ENCODE measurements at places on chromosomes 16 and 17.

- DNase-seq, result no peak
Observed at GRCh38 chr16:60363566-60363965, 1629.5 kb upstream of the GOT2 start.

GRCh38 chr17:4740025-4740351 is 260 bp upstream of the CXCL16 start:
- DNase-seq, result no peak

DNA sequence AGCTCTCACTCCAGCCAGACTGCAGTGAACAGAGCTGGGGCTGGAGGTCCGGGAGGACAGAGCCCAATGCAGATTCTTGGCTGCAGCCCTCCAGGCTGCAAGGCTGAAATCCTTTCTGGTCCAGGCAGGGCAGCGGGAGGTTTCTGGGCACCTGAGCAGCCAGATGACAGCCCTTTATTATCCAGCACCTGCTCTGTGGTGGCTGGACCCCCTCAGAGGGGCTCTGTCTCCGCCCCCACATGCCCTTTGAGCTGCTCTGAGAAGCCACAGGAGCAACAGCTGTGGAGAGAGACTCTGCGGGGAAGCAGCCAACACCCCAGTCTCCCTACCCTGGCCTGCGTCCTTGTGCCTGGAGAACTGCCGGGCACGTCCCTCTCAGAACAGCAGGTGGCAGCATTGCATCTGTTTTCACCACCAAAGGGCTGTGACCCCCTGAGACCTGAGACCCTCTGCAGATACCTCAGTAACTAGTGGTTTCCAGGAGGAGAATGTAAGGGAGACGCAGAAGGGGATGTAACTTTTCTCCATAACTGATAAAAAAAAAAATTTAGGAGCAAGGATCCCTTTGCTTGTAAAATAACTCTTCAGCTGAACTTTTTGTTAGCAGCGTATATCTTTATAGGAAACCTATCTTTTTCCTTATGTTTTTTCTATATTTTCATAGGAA is 3.7 kb upstream of the CNP start:
- no peak for DNase-seq

GRCh38 chr17:14334919-14335318 is 34.0 kb downstream of the HS3ST3B1 start:
- DNase-seq, result no peak

GRCh38 chr16:7268182-7268581 is 64.5 kb upstream of the RBFOX1 start:
- peak; percentile 15 for DNase-seq

- no peak for DNase-seq
Observed at GRCh38 chr17:57045868-57046704, 39.0 kb upstream of the AKAP1 start.

- DNase-seq, result no peak
Observed at GRCh38 chr17:81287152-81287551, 8.0 kb downstream of the SLC38A10 start.

GRCh38 chr17:70388326-70388725 is 219.0 kb downstream of the KCNJ2 start:
- no peak for DNase-seq

GRCh38 chr17:32586666-32587065 is 99.9 kb downstream of the CDK5R1 start:
- no peak for DNase-seq

GRCh38 chr17:78789663-78790181 is 7.6 kb upstream of the CYTH1 start:
- DNase-seq, result no peak

- no peak for DNase-seq
Observed at GRCh38 chr17:9472094-9472493, 103.5 kb downstream of the STX8 start.

GRCh38 chr16:84712138-84712671 is 12.4 kb downstream of the USP10 start:
- DNase-seq, result no peak

DNA sequence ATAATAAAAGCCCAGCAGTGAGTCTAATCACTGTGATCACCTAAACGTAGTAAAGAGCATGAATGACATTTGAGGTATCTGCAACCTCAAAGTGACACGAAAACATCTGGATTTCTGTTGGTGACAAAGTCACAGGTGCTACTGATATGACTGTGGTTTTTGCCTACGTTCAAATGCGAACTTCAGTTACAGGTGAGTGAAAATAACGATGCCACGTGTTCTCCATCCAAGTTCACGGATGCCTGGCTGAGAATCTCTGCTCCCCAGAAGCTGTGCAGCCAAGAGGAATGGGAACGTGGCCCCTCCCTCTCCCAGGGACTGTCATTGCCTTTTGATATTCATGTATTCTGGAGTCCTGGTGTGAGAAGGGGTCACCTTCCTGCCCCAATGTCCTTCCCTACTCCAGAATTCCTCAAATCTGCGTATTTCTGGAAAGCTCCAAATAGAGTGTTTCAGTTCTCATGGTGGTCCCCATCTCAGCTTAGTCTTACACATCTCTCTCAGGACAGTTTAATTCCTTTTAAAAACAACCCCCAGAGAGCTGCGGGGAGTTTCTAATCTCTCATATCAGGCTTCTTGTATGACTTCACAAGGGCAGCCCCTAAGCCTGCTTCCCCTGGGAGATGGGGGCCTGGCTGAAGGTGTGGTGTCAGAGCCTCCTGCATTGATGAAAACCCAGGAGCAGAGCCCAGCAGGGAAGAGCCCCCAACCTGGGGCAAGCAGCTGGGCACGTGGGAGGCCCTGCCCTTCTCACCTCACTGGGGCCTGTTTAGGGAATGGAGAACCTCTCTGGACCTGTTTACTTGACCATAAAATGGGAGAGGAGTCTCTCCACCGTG is 25.8 kb downstream of the PIK3R5 start:
- no peak for DNase-seq

- DNase-seq, result no peak
Observed at GRCh38 chr17:28954886-28955285, 3.6 kb upstream of the PHF12 start.

DNA sequence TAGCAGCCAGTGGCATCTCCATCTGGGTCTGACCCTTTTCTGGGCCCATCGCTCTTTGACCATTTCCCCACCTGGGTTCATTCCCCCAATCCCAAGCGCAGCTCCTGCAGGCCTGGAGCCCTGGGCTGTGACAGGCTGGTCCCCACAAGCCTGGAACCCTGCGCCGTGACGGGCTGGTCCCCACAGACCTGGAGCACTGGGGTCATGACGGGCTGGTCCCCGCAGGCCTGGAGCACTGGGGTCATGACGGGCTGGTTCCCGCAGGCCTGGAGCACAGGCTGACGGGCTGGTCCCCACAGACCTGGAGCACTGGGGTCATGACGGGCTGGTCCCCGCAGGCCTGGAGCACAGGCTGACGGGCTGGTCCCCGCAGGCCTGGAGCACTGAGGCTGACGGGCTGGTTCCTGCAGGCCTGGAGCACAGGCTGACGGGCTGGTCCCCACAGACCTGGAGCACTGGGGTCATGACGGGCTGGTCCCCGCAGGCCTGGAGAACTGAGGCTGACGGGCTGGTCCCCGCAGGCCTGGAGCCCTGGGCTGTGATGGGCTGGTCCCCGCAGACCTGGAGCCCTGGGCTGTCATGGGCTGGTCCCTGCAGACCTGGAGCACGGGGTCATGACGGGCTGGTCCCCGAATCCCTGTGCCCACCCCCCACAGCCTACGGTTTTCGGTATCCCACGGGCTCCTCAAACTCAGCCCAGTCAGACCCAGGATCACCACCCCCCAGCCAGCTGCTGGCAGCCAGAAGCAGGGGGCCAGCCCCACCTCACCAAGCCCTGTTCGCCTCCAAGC is 16.6 kb downstream of the TMC6 start:
- no peak for DNase-seq

- no peak for DNase-seq
Observed at GRCh38 chr17:20302246-20302917, 165.0 kb downstream of the LGALS9B start.

- no peak for DNase-seq
Observed at GRCh38 chr16:27740496-27741201, 190.7 kb downstream of the KATNIP start.

DNA sequence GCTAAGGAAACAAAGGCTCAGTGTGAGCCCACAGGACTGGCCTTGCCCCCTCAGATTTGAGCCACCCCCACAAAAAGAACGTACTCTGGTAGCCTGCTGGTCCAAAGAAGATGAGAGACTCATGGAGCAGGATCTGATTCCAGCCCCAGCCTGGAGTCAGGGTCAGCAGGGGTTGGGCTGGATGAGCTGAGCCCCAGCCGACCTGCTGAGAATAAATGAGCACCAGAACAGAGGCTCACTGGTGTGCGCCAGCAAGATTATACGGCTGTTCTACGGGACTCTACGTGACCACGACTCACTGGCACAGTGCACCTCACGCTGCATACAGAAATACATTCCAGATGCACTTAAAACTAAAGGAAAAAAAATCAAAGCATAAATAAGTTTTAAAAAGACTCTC is 186.0 kb upstream of the RPL38 start:
- no peak for DNase-seq

DNA sequence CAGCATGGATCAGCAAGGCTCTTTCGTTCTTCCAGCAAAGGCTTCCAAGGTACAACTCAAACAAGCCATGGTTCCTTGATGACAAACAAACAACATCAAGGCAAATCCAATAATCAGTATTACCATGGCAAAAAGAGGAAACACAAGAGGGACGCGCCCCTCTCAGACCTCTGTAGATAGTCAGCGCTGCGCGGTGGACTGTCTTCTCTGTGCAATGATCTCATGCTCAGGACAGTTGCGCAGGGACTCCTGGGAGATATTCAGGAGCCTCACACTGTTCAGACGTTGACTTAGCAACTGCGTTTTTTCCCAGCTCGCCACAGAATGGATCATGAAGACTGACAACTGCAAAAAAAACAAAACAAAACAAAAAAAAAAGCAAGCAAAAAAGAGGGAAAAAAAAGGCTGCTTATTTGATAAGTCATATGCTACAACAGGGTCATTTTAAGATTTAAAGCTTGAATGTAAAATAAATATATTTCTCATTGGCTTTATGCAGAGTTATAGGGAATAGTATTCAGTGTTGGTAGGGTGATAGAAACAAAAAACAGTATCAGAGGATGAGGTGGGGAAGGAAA is 37.1 kb upstream of the ADCY7 start:
- DNase-seq, result no peak

DNA sequence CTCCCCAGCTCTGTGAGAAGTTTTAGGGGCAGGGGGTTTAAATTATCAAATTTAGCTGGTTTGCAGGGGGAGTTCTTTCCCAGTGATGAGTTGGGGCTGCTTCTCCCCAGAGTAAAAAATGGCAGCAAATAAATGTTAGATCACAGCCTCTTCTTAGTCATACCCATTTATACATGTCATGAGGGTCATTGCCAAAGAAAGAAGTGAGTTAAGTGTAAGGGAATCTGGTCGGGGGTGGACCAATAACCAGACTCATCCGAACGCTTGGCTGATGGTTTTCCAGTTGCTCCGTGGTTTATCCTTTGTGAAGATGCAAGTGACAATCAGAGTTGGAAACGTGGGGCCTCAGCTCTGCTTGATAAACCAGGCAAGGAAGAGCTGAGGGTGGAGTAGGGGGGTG is 87.1 kb downstream of the PLXDC1 start:
- no peak for DNase-seq

- no peak for DNase-seq
Observed at GRCh38 chr16:50888486-50889261, 146.8 kb downstream of the CYLD start.

DNA sequence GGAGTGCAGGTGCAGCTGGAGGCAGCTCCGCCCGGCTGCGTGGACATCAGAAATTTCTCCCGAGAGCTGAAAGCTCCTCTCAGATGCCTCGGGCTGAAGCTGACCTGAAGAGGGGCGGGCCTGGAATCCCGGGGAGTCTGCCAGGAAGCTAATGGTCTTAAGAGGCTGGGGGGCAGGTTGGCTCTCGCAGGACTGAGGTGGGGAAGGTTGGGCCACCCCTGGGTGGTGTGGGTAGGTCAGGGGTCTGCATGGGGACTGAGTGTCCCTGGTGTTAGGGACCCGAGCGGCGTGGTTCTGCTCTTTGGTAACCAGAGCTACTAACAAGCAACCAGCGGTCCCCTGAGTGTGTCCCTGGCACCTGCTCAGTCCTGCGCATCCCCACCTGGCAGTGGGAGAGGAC is 3.5 kb downstream of the CHMP6 start:
- DNase-seq, result no peak

- no peak for DNase-seq
Observed at GRCh38 chr17:56083475-56083874, 69.8 kb upstream of the ANKFN1 start.

DNA sequence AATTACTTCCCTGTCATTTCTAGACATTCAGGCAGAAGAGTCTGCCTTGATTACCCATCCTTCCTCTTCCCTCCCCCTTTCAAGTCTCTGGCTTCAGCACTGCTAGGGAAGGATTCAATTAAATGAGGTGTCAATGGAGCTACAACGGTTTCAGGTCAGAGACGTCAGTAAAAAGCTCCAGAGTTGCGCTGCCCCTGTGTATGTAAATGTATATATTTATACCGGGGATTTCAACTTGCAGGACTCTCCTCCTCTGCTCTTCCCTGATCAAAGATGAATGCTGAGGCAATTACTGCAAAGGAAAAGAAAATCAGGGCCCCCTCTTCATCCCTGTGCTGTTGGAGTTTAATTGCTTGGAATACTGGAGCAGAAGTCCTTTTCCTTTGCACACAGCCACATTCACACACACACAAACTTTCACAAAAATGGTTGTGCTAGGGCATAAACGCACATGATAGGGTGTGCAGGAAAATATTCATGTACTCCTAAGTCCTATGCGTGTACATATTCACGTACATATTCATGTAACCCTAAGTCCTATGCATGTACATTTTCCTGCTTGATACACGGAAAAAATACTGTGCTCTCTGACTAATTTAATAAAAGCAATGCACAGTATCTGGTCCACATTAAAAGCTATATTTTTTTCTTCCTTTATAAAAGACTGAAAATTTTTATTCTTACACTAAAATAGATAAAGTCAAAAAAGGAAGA is 129.7 kb upstream of the PMFBP1 start:
- no peak for DNase-seq

- no peak for DNase-seq
Observed at GRCh38 chr16:67082891-67083290, 26.9 kb upstream of the PHAF1 start.

DNA sequence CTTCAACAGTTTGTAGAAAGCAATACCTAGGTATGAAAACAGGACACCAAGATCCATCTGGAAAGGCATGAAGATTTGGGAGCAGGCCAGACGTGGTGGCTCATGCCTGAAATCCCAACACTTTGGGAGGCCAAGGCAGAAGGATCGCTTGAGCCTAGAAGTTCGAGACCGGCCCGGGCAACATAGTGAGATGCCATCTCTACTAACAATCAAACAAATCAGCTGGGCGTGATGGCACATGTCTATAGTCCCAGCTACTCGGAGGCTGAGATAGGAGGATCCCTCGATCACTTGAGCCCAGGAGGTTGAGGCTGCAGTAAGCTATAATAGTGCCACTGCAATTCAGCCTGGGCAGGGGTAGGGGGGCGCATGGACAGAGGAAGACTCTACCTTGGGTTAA is 20.3 kb downstream of the LITAF start:
- no peak for DNase-seq
